Heart left ventricle (tissue), 16 donors: ENCODE measurements at places on chromosomes 7 and 10.

DNA sequence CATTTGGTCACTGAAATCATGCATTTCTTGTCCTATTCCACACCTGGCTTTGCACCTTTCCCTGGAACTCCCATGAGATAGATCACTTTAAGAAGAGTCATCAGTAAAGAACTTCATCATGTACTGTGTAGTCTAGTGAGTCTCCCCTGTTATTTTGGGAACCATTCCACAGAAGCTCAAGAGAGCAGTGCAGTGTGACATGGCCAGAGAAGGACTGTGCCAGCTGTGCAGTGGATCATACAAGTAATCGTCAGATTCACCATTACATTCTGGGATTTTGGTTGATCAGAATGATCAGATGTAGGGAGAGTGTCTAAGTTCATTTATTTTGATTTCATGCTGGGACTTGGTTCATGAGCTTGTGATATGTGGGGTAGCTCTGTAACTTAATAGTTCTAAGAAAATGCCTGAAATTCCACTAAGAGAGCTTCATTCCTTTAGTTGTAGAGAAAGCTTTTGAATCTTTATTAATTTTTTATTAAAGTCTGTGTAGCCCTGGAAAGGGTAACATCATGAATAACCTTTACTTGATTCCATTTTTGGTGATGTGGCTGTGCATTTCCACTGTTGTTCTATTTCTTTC lies 166.8 kb downstream of the SUGCT start:
- DNase-seq, result no peak

DNA sequence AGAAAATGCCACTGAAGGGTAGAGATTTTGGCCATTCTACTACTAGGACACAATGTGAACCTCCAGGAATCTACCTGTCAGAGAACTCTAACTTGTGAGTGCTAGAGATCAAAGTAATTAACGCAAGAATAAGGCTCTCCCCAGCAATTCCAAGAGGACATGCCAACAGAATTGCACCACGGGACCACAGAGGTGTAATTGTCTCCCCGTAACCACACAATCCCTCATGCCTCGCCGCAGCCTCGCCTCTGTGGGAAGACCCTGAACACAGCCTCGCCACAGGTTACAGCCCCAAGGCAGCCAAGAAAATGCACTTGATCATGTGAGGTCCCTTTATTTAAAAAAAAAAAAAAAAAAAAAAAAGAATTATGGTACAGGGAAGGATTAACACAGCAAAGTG lies 29.5 kb downstream of the CDCA7L start:
- no peak for DNase-seq

- no peak for DNase-seq
Measured at GRCh38 chr10:274866-275265, 139.6 kb downstream of the ZMYND11 start.

DNA sequence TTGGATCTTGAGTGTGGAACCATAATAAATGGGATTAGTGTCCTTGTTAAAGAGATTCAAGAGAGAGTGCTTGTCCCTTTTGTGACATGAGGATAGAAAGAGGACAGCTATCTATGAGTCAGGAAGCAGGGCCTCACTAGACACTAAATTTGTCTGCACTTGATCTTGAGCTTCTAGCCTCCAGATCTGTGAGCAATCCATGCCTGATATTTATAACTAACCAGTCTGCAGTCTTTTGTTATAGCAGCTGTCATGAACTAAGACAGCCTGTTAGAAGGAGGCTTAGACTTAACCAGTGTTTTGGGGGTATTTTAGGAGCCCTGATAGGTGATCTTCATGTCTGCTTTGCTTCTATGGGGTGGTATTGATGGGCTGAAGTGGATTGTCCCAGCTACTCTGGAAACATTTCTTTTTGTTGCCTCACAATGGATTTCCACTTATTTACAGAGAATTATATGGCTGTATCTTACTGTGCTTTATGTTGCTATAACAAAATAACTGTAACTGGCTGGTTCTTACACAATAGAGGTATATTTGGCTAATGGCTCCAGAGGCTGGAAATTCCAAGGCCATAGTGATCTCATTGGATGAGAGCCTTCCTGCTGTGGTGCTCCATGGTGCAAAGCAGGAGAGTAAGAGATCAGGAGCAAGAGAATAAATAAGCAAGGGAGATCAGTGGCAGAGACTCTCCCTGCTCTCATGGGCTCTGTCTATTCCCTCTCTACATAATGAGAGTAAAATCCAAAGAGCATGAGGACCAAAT lies 23.4 kb upstream of the AKR1C3 start:
- no peak for DNase-seq

- DNase-seq, result no peak
Measured at GRCh38 chr7:117023325-117023854, 70.1 kb downstream of the ST7 start.

GRCh38 chr7:134339475-134339874 lies 22.7 kb upstream of the SLC35B4 start:
- no peak for DNase-seq

GRCh38 chr10:85400981-85401695 lies 965.5 kb downstream of the GRID1 start:
- no peak for DNase-seq
